Upper lobe of left lung (tissue), 6 donors: ENCODE measurements at places on chromosomes 1 and 21. TPM values are rescaled to one million over a fixed set of nuclear protein-coding genes. Genes with fewer than 3 reads are reported as not detected.

ATP1A4 gene
- not detected for total RNA-seq

DNA sequence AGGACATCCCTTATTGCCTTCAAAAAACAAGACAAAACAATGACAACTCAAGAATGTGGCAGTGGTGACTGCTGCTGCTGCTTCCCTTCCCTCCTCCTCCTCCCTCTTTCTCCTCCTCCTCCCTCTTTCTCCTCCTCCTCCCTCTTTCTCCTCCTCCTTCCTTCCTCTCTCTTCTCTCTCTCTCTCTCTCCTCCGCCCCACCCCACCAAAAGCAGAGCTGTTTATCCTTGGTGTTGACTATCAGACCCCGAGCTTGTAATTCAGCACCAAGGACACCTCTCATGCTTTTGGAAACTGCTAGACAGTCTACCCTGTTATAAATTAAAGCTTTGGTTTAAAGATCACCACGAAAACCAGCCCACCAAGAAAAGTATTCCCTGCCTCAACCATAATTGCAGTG, 72.4 kb upstream of the IFNAR2 start:
- no peak overlapping the region for H3K4me3 ChIP-seq
- H3K36me3 ChIP-seq, result no peaks in the 10 kb centered on the region
- no peak for DNase-seq
- no peaks in the 10 kb centered on the region for H3K4me1 ChIP-seq
- no peak overlapping the region for H3K27ac ChIP-seq

GRCh38 chr1:215474940-215475339, 92.2 kb upstream of the KCTD3 start:
- H3K36me3 ChIP-seq, result no peaks in the 10 kb centered on the region
- no peak overlapping the region for H3K27ac ChIP-seq
- no peaks in the 10 kb centered on the region for H3K4me1 ChIP-seq
- no peaks in the 10 kb centered on the region for H3K27me3 ChIP-seq
- no peak for DNase-seq

DNA sequence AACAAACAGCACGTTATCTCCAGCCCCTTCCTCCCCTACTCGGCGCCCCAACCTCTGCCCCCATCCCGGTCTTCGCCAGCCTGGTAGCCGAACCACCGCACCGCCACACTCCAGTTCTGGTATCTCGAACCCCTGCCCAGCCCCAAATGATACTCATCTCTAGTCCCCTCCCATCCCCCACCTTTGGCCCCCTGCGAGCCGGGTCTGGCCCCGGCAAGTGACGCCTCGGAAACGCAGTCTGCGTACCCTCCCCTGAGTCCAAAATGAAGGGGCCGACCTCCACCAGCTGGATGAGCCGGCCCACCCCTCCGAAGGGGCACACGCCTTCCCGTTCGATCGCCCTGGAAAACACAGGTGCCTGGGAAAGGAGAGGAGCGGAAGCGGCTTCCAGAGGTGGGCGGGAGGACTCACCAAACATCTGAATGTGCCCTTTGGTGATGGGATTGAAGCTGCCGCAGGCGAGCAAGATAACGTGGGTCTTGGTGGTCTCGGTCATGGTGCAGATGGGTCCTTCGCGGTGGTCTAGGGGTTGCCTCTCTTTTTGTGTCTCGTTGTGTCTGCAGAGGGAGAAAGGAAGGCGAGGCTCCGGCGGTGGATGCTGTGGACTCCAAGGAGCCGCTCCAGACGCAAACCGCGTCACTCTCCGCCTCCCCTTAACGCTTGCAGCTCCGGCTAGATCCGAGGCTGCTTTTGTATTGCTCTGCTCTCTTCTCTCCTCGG, at the start of gene NMNAT2:
TSS of gene NMNAT2 (minus strand) at position 609 of the 720 bp plus-strand sequence. CDS start at position 496, 113 bp downstream.
- H3K4me3 ChIP-seq, result peak within 1 kb of the TSS; percentile 28
- peaks cover 20% of the 10 kb centered on the region for H3K4me1 ChIP-seq
- no peaks in the 10 kb centered on the region for H3K27me3 ChIP-seq
- no peaks in the 10 kb centered on the region for H3K36me3 ChIP-seq
- no peak within 1 kb of the TSS for H3K27ac ChIP-seq
- peak; percentile 66 for DNase-seq

DNA sequence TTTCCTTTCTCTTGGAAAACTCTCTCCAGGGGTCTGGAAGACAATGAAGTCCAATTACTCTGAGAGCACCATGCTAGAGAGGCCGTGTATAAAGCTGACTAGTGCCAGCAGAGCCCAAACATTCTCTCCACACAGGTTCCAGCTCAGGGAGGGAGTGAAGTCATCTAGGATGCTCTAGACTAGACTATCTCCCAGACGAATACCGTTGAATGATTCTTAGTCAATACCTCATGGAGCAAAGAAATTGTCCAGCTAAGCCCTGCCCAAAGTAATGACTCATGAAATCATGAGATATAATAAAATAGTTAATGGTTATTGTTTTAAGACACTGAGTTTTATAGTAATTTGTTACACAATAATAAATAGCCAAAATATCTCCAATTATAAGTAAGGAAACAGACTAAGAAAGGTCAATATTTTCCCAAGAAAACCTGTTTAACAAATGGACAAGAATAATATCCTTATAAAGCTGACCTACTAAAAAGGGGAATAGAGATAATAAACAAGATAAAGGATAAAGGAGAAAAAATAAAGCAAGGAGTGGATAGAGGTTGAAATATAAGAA, 163.9 kb upstream of the LRRC7 start:
- H3K4me1 ChIP-seq, result no peaks in the 10 kb centered on the region
- no peaks in the 10 kb centered on the region for H3K27me3 ChIP-seq
- no peak overlapping the region for H3K4me3 ChIP-seq
- DNase-seq, result no peak
- no peaks in the 10 kb centered on the region for H3K36me3 ChIP-seq
- H3K27ac ChIP-seq, result no peak overlapping the region

DNA sequence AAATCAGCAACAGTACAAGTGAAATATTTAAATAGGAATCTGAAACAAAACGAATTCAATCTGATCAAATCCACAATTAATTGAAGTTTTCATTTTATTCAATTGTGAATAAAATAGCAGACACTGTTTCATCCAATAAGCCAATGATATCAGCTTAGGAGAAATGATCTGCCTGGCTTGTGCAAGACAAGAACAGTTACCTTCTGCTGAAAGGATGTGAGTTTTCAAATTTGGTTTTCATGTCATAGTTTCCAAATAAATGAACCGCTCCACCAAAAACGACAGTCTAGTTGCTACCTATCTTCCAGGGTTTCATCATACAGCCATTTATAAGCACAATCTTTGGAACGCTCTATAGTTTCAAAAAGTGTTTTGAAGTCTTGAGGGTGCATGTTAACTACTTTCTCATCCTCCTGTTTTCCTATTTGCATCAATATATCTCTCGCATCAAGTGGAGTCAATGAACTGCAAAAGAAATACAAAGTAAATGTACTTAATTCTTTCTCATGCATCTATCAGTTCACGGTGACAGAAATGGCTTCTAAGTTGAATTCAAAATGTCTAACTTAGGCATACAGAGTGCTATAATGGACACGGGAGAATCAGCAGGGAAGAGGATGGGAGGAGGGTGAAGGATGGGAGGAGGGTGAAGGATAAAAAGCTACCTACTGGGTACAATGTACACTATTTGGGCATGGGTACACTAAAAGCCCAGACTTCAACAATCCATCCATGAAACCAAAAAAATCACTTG, 25.1 kb downstream of the TFB2M start:
- peaks cover 43% of the 10 kb centered on the region for H3K36me3 ChIP-seq
- H3K4me3 ChIP-seq, result no peak overlapping the region
- no peak overlapping the region for H3K27ac ChIP-seq
- DNase-seq, result no peak
- no peaks in the 10 kb centered on the region for H3K4me1 ChIP-seq
- H3K27me3 ChIP-seq, result no peaks in the 10 kb centered on the region

- no peaks in the 10 kb centered on the region for H3K27me3 ChIP-seq
- no peak overlapping the region for H3K4me3 ChIP-seq
- H3K4me1 ChIP-seq, result peaks cover 91% of the 10 kb centered on the region
- DNase-seq, result no peak
- no peaks in the 10 kb centered on the region for H3K36me3 ChIP-seq
Measured at GRCh38 chr1:226731257-226731893, 7.7 kb downstream of the ITPKB start.
